Endodermal cell (in vitro differentiated cells): ENCODE measurements at places on chromosomes 16 and 17.
A peak's percentile ranks its signal among the peaks of the same experiment; 100 is the strongest.

DNA sequence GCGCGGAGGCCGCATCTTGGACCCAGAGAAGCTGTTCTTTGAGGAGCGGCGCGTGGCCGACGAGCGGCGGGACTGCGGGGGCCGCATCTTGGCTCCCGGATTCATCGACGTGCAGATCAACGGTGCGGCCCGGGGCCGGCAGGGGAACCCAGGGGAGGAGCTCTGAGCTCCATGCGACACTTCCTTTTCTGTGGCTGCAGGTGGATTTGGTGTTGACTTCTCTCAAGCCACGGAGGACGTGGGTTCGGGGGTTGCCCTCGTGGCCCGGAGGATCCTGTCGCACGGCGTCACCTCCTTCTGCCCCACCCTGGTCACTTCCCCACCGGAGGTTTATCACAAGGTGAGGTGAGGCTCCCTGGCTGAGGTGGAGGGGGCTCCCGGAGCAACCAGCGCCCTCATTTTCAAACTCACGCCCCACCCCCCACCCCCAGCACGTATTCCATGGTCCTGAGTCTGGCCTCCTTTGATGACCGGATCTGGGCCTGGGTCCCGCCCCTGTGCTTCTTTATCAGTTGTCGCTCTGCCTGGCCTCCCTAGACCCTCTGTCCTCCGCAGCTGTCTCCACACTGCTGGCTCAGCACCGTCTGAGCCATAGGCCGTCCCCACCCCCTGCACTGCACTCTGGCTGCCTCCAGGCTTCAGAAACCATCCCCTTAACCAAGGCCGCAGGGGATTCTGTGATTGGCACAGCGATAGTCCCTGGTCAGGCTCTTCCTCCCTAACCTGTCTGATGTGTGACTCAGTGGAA is 787 bp downstream of the AMDHD2 start:
- peak; percentile 70 for DNase-seq

- DNase-seq, result peak; percentile 38
Observed at GRCh38 chr17:8913879-8914278, 46.4 kb upstream of the PIK3R6 start.

DNA sequence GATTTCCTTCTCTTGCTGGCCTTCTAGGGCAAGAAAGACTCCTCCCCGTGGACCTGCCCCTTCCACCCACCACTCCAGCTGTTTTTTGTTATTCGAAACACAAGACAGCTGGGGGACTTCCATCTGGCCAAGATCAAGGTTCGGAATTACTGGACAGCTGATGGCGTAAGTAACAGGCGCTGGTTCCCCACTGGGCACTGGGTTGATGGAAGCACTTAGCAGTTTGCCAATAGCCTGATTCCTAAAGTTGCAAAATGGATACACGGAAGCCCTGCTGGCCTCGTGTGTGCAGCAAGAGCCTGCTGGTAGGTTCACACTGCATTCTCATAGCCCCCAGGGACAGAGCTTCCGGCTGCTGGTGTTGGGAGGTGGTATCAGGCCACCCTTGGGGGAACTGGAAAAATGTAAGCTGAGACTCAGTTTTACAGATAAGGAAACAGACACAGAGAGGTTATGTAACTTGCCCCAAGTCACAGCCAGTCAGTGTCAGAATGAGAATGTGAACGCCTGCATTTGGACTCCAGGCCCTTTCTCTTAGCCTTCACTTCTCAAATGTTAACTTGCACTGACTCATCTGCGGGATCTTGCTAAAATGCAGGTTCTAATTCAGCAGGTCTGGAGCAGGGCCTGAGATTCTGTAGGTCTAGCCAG is 171.7 kb downstream of the KATNIP start:
- no peak for DNase-seq

- DNase-seq, result peak; percentile 20
Observed at GRCh38 chr17:13550291-13550690, 51.4 kb downstream of the HS3ST3A1 start.

DNA sequence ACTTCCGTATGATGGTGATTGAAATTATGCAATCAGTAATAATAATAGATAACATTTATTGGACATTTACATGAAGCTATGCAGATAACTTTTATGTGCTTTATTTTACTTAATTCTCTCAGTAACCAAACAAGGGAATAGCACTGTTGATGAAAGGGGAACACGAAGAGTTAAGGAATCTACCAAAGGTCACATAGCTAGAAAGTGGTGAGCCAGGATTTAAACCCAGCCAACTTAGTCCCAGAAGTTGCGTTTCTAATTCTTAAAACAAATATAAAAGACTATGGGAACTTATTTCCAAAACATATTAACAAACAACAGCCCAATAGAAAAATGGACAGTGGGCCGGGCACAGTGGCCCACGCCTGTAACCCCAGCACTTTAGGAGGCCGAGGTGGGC is 9.7 kb downstream of the SPNS3 start:
- DNase-seq, result no peak

DNA sequence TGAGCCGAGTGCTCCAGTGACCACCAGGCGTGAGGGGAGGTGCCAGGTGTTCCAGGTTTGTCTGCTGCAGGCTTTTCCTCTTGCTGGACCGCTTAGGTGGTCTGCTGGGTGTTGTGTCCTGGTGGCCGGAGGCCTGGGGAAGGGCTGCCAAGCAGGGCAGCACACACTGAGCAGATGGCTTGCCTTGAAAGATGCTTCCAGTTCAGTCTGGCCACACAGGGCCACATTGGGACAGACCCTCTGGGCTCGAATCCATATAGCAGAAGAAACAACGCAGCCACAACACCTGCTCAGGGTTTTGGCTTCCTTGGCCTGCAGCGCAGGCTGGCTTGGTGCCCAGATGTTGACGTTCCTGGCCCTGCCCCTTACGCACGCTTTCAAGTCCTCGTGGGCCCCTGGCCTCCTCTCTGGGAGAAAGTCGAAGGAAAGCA is 24.8 kb downstream of the GINS2 start:
- DNase-seq, result no peak

DNA sequence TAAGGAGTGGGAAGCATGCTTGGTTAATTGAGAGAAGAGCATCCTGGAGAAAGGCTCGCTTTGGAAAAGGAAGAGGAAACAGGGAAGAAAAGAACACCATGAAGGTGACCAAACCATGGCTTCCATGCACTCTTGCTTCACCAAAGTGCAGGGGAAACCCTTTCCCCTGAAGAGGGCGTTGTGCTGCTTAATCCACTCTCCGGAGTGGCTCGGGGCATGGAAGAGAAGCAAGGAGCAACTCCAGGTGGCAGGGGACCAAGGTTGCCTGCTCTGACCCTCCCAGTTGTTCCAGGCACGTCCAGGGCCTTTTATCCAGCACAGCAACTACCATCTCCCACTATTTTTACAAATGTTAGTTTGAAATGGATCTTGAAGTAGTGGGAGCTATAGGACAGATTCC is 108.1 kb downstream of the STX8 start:
- DNase-seq, result peak; percentile 88

DNA sequence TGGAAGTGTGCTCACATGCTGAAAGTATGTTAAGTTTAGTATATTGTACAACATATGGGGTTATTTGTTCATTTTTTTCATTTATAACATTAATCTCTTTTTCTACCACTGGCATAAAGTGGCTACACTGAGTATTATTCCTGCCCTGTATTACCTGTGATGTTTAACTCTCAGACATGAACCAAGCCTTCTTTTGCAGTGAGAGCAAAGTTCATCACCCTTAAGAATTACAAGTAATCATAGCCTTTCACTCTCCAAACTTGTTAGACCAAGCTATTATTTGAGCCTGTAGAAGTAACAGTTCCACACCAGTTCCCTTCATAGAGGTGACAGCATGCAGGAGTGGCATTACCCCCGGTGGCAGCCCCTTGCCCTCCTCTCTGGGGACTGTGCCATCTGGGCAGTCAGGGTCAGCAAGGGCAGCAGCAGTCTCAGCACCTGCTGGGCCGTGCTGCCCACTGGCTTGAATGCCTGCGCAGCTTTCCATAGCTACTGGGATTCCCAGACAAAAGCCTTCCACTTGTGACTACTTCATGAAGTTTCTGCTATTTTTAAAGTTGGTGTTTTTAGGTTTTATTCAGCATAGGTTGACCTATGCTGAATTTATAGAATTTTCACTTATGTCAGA is 71.3 kb downstream of the TMC6 start:
- DNase-seq, result no peak

- no peak for DNase-seq
Observed at GRCh38 chr16:72658888-72659717, 388.8 kb downstream of the ZFHX3 start.

DNA sequence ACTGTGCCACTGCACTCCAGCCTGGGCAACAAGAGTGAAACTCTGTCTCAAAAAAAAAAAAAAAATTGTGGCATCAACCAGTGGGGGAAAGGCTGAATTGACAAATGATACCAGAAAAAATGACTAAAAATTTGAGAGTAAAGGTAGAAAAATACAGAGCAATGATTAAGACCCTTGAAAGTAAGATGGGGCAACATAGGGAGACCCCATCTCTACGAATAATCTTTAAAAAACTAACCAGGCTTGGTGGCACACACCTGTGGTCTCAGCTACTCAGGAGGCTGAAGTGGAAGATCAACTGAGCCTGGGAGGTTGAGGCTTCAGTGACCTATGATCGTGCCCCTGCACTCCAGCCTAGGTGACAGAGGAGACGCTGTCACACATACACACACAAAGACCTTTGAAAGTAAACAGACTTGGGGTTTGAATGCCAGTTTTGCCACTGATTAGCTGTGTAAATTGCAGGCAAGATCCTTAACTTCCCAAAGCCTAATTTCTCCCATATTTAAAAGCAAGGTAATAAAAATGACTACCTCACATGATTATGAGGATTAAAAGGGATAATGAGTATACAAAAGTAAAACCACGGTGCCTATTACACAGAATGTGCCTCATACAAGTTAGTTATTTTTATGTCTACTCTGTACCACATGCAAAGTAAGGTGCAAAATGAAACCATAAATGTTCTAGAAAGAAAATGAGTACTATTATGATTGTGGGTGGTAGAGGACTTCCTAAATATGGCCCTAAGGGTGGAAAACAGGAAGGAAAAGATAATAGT is 21.7 kb upstream of the PAFAH1B1 start:
- DNase-seq, result no peak

DNA sequence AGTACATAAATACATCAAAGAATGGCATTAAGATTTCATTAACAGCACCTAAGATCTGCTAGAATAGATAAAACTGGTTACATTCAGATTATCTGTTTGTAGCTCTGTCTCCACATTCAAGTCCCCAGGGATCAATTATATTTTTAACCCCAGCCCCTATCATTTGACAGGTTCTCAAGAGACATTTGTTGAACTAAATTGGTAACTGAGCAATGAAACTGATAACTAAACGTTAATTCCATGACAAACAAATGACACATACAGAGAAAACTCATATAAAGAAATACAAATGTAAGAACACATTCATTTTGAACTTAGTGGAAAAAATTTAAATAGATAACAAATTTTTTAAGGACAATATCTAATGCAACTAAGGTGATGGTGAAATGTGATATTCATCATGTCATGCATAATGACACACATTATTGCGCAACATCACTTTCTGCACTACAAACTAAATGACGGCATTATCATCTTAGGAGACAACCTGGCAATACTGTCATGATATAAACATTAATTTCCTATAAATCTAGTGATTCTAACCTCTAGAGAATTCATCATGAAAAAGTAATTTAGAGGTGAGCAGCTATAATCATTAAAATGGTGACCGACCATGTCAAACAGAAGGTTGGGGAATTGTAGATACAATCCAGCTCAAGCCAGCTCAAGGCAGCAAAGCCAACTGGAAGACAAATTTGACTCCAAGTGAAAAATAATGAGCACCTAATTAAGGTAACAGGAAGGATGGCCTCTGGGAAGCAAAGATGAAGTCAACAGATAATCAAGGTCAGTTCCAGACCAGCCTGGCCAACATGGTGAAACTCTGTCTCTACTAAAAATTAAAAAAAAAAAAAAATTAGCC is 9.5 kb downstream of the ARHGAP17 start:
- DNase-seq, result no peak

GRCh38 chr17:62987136-62987535 is 21.1 kb downstream of the TANC2 start:
- peak; percentile 84 for DNase-seq

GRCh38 chr16:88703486-88704309 is 2.5 kb downstream of the RNF166 start:
- DNase-seq, result no peak

DNA sequence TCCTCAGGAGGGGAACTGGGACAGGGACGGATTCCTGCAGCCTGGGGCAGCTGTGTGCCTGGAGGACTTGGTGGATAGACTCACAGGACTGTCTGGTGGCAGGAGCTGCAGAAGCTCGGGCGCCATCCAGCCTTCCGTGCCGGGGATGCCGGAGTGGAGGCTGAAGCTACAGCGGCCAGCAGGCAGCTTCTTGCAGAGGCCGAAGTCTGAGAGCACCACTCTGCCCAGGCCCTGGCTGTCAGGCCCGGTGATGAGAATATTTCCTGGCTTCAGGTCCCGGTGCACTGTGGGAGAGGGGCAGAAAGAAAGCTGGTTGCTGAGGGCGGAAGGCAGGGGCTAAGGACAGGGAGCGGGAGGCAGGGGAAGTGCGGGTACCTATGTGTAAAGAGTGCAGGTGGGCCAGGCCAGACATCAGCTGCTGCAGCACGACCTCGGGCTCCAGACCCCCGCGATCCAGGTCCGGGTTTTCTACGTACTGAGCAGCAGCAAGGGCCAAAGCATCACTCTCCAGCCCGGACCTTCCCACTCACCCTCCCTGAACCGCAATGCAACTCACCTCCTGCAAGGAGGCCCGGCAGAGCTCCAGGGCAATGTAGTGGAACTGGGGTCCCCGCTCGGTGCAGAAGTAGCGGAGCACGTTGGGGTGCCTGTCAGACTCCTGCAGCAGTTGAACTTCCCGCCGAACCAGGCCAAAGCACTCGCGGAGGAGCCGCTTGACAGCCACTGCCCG is 16.1 kb downstream of the PLK1 start:
- DNase-seq, result peak; percentile 95

DNA sequence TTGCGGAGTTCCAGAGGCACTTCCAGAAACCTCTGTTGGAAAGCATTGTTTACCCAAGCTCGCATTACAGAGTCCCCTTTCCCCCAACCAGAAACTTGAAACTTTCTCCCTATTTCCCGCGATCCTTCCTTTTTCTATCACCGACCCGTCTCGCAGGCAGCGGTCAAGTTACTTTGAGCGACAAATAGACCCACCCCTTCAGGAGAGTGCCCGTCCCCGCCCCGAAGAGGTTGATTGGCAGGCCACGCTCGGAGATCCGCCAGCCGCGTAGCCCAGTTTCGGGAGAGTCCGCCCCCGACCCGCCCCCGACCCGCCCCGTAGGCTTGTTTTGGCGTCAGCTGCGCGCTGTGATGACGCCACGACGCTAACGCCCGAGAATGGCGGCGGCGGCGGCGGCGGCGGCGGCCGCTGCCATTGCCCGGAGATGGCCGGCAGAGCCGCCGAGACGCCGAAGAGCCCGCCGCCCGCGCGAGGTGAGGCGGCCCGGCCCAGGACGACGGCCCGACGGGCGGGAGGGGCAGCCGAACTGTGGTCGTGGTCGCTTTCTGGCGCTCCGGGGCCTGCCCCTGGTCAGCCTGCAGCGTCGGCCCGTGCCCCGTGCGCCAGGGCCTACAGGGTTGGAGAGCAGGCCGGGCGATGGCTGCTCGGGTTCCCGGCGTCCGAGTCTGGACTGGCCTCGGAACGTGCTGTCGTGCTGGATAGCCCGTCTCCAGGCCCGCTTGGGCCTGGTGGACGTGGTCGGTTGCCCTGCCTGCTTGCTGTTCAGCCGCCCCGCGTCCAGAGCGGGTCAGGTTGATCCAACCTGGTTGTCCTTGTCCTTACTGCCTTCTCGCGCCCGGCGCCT is at the start of gene PSKH1:
TSS of gene PSKH1 (plus strand) at position 356 of the 844 bp plus-strand sequence. CDS start 15,496 bp downstream, outside the sequence.
- peak; percentile 99 for DNase-seq
